ENCODE measurements at places on chromosomes 4 and X.
A peak's percentile ranks its signal among the peaks of the same experiment; 100 is the strongest.

DNA sequence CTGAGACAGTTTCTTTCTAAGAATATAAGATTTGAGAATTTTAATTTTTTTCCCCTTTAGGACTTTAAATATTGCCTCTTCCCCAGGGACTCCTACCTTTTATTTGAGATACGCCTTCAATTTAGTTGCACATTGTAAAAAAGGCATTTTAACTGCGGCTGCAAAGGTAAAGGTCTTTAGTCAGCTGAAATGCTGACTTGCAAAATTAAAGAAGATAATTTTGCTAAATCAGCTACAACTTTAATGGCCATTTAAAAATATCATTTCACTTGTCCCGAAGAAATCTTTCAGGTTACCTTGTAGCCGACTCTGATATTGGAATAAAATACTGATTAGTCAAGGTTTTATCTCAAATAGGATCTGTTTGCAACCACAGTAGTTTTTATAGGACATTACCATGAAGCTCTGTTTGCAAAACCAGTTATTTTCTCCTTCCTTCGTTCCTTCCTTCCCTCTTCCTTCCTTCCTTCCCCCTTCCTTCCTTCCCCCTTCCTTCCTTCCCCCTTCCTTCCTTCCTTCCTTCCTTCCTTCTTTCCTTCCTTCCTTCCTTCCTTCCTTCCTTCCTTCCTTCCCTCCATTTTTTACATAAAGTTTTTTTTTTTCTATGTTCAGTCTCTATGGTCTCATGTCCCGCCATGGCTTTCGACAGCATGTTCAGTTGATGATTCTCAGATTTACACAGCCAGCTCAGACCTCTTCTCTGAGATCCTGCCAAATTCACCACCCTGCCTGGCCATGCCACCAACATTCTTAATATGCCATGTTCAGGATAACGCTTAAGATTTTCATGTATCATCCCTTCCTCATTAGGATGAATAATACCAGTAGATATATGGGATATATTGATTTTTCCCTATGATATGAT, 405.4 kb upstream of the PRKX start:
- DNase-seq = no peak

DNA sequence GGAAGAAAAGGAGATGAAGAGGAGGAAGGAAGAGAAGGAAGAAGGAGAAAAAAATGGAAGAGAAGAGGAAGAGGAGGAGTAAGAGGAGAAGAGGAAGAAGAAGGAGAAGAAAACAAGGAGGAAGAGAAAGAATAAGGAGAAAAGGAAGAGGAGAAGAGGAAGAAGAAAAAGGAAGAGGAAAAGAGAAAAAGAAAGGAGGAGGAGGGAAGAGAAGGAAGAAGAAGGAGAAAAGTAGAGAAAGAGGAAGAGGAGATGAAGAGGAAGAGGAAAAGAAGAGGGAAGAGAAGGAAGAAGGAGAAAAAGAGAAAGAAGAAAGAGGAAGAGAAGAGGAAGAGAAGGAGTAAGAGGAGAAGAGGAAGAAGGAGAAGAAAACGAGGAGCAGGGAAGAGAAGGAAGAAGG, 11.8 kb upstream of the LEF1 start:
- DNase-seq = no peak

GRCh38 chrX:114465689-114466088, 118.2 kb upstream of the HTR2C start:
- DNase-seq = no peak

- no peak for DNase-seq
Measured at GRCh38 chr4:143262838-143263237, 73.8 kb upstream of the GAB1 start.

DNA sequence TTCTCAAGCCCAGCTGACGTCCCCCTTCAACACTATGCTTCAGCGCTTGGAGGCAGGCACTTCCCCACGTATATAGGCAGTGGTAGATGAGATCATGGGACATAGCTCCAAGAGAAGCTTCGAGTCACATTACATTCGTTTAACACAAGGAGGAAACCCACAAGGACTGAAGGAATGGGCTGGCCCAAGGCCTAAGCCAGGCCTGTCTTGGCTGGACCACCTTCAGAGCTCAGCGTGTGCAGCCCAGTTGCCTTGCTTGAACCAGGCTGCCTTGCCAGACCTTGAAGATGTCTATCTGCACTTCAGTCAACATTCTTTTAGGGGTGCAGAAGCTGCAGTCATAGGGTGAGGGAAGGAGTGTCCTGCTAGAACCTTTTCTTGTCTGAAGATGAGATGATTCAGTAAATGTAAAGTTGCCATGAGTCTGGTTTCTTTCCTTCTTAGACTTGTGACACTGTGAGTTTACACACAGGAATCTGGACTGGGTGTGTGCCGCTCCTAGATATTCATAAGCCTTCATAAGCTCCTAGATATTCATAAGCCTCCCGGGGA, 144.1 kb upstream of the RBPJ start:
- no peak for DNase-seq

DNA sequence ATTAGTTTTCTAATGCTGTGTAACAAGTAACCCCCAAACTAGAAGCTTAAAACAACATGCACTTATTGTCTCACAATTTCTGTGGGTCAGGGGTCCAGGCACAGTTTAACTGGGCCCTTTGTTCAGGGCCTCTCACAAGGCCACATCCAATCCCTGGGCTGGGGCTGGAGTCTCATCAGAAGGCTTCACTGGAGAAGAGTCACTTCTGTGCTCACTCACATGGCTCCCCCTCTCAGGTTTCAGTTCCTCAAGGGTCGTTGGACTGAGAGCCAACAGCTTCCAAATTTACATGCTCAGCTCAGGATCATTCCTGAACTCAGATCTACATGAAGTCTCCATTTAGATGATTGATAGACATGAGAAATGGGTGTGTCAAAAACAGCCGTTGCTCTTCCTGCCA, 77.1 kb downstream of the EVC start:
- DNase-seq = no peak

- no peak for DNase-seq
Measured at GRCh38 chr4:105417624-105418023, 56.2 kb downstream of the PPA2 start.

GRCh38 chr4:113537628-113538027, 223.9 kb downstream of the CAMK2D start:
- no peak for DNase-seq

DNA sequence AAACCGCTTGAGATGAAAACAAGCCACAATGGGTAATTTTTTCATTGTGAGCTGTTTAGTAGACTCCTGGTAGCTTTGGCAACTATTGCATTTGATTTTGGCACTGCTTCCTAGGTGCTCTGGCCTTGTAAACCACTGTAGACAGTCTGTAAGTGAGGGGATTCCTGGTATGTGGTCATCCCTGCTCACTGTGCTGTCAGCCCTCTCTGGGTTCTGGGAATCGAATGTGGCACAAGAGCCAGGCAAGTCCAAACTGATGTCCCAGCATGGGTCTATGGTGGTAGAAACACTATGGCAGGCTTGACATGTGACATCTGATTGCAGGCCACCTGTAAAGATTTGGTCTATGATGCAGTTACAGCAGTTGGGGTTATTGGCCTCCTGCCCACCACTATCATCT, 2.5 kb downstream of the USP51 start:
- no peak for DNase-seq

GRCh38 chr4:89906316-89906715, 11.7 kb downstream of the MMRN1 start:
- no peak for DNase-seq

DNA sequence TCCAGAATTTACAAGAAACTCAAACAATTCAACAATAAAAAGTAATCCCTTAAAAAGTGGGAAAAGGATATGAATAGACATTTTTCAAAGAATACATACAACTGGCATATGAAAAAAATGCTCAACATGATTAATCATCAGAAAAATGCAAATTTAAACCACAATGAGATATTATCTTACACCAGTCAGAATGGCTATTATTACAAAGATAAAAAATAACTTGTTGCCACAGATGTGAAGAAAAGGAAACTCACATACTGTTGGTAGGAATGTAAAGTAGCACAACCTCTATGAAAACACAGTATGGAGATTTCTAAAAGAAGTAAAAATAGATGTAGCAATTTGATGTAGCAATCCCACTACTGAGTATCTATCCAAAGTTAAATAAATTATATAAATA, 65.1 kb upstream of the DIAPH2 start:
- DNase-seq = no peak

DNA sequence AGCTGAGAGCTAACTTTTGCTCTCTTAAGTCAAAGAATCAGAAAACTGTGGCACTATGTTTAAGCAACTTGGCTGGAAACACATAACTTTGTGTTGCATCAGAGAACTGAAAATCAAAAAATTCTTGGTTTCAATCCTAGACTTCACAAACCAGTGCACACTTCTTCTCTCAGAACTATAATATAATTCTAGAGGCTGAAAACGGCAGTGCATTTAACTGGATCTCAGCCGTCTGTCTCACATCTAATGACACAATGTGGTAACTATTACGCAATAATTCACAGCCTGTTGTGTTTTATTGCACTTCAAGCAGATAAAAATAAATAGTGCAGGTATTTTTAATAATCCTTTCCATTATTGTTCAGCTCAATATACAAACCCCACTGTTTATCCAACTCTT, 260.6 kb upstream of the DIAPH2 start:
- DNase-seq = no peak

- no peak for DNase-seq
Measured at GRCh38 chr4:48899432-48899749, 7.2 kb downstream of the OCIAD2 start.

- peak; percentile 42 for DNase-seq
Measured at GRCh38 chr4:1356181-1356998, 9.4 kb downstream of the UVSSA start.

Data from bone marrow (tissue), 2 donors.